Thyroid gland (tissue), 4 donors: ENCODE measurements at places on chromosomes 5 and 9. TPM values are rescaled to one million over a fixed set of nuclear protein-coding genes. Genes with fewer than 3 reads are reported as not detected.

GRCh38 chr5:34672196-34672595 is 16.1 kb downstream of the RAI14 start:
- DNase-seq = no peak

GRCh38 chr5:35404701-35405100 is 174.4 kb upstream of the PRLR start:
- no peak for DNase-seq

- no peak for DNase-seq
Measured at GRCh38 chr5:116536316-116537083, 38.1 kb downstream of the SEMA6A start.

DNA sequence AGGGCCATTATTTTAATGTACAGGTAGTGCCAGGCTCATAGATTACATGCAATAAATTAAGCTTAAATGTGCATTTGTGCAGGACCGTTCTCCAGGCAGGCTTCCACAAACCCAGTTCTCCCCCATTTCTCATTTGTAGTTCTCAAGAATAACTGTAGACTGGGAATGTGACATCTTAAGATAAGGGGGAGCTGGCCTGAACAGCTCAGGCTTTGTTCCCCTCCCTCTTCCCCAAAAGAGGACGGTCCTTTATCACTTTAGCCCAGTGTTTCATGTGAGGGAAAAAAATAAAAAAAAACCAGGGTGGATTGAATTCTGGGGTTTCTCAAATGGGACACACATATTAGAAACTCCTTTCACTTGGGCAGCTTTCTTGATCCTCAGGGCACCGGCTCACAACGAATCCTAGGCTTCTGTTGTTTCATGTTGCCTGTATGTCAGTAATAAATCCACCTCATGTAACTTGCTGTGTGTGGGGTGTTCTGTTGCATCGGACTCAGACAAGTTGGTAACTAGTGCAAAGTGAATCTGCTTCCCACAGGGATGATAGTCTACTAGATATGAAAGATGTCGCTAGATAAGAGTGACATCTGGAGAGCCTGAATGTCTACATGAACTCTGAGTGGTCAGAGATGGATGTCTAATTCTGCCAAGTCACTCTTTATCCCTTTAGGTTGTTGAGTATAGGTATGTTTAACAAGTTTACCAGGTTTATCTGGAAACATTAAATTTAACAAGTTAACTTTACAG is 2030.6 kb upstream of the NUDT12 start:
- DNase-seq = no peak

- peak; percentile 62 for DNase-seq
Measured at GRCh38 chr9:91060520-91061343, 259.1 kb downstream of the SYK start.

The LRRC14B gene
- total RNA-seq = not detected

The PCDHB9 gene
- total RNA-seq = 3.9 TPM

The SCGB3A2 gene
- total RNA-seq = not detected

The CD72 gene
- 3.1 TPM for total RNA-seq

The PCDHB3 gene
- 0.81 TPM for total RNA-seq

The CDO1 gene
- 4.0 TPM for total RNA-seq
